ENCODE measurements at places on chromosomes 11 and 22.

- no peak for DNase-seq
Measured at GRCh38 chr11:111370902-111371578, 8.0 kb downstream of the POU2AF1 start.

- no peak for DNase-seq
Measured at GRCh38 chr11:16926883-16927626, 87.2 kb downstream of the PLEKHA7 start.

DNA sequence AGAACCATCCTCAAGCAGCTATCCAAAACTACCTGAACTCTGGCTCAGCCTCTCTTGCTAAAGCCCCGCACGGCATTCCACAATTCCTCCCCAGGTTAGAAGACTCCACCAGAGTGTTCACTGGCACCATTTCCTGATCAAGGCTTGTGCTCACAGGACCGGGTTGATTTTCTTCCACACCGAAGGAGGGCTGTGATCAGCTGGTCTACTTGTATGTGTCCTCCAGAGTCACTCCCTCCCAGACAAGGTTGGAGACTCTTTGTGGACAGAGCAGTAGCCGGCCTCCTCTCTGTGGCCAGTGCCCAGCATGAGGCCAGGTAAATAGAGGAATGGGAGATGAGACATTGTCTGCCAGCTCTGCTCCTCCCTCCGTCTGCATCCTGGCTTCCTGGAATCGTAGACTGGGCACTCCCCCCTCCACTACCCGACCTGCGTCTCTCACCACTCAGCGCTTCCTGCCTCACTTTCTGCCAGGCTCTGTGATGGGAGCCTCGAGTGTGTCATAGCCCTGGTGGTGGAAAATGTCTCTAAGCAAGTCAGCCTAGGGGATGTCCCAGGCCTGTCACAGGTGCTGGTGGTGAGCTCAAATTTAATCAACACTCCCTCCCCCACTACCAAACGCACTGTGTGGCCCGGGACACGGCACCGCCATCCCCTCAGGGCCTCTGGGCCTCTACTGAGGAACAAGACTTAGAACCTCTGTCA, 12.5 kb upstream of the TMPRSS6 start:
- DNase-seq = peak; percentile 35

GRCh38 chr22:45743687-45744086, 72.1 kb downstream of the ATXN10 start:
- DNase-seq = no peak

- DNase-seq = no peak
Measured at GRCh38 chr22:42025421-42025820, 26.8 kb downstream of the WBP2NL start.

GRCh38 chr11:90235526-90235925, 12.7 kb upstream of the CHORDC1 start:
- no peak for DNase-seq

- DNase-seq = no peak
Measured at GRCh38 chr22:46770726-46771125, 8.3 kb downstream of the TBC1D22A start.

DNA sequence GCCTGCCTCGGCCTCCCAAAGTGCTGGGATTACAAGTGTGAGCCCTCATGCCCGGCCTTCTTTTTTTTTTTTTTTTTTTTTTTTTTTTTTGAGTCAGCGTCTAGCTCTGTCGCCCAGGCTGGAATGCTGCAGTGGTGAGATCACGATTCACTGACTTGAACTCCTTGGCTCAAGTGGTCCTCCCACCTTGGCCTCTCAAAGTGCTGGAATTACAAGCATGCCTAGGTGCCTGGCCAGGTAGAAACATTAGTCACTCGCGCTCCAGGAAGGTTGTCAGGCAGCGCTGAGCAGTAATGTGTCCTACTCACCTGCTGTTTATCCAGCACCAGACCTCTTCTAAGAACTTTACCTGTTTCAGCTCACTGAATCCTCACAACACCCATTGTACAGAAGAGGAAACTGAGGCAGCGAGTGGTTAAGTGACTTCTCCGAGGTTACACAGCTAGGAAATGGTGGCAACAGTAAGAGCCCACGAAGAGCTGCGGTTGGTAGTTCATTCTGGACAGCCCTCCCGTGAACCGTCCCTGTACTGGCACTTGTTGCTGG, 496 bp upstream of the CST6 start:
- no peak for DNase-seq

- DNase-seq = no peak
Measured at GRCh38 chr11:47345890-47346563, 6.5 kb downstream of the MYBPC3 start.

- DNase-seq = no peak
Measured at GRCh38 chr11:65423516-65424204, 1.1 kb downstream of the NEAT1 start.

GRCh38 chr11:104846216-104846615, 52.0 kb downstream of the CASP12 start:
- DNase-seq = no peak

- DNase-seq = peak; percentile 74
Measured at GRCh38 chr11:62124186-62125113, 639 bp downstream of the INCENP start.

- no peak for DNase-seq
Measured at GRCh38 chr22:44671742-44672141, 30.3 kb upstream of the PRR5 start.

DNA sequence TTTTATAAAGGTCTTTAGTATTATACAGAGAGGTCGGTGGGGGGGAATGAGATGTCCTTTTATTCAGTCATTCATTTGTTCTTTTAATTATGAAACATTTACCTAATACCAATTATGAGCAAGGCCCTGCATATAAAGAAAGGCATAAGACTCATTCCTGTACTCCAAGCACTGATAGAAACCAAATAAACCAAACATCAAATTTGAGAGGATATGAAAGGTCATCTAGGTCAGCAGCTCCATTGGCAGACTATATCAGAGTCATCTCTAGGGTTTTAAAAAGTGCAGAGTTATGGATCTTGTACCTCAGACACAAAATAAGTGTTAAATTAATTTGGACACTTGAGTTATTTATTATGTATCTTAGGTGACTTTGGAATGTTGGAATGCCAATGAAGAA, 71.5 kb downstream of the CASP12 start:
- DNase-seq = no peak

- DNase-seq = no peak
Measured at GRCh38 chr11:26244207-26244606, 87.7 kb upstream of the ANO3 start.

DNA sequence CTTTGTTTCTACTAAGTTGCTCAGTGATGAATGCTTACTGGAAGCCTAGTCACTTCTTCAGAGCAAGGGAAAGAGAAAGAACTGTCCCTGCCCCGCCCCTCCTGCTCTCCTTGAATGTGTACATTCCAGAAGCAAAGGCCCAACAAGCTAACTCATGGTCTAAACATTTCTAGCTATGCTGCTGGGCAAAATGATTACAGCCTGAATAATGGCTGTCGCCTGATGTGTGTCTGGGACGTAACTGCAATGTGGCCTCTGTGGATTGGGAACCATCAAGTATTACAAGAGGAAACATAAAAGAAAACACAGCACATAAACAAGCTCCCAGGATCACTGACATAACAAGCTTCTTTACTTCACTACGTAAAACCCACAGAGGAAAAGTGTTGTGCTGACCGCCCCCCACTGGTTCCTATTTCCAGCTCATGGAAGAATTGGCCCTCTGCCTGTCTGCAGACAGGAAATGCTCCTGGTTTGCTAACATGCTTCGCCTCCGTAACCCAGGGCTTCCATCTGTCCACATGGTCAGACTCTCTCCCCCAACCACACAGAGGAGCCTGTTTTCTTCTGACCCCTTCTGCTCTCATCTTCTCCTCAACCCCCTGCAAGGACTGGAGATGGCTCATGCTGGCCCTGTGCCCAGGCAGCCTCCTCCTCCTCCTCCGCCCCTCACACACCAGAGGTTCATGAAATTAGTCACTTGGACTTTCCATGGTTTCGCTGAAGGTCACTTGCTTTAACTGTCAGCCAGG, 187.2 kb downstream of the MAML2 start:
- peak; percentile 89 for DNase-seq

GRCh38 chr11:62726156-62726914, 922 bp downstream of the HNRNPUL2 start:
- DNase-seq = no peak

DNA sequence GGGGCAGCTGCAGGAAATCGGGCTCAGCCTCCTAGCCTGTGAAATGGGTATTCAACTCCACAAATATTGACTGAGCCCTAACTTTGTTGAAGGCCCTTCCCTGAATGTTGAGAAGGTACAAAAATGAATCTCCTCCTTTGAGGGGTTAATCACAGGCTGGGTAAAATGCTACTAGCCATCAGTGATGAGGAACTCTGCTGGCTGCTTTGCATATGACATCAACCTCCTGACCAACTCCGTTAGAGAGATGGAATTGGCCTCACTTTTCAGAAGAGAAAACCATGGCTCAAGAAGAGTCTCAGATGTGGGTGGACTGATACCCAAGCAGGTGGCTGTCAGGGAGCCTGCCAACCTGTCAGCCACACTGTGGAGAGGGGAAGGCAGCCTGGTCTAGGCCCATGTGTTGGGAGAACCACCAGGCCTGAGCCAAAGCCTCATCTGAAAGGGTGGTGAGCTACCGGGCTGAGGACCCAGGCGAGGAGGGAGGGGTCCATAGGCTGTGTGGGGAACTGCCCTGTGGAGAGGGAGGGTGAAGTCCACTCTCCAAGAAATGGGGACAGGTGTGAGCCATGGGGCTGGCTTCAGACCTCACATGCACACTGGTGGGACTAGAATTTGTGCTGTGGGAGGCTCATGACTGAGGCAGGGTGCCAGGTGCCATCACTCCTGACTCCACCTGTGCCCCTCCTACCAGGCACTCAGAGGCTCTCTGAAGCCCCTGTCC, 11.8 kb downstream of the CDCA5 start:
- DNase-seq = no peak

- no peak for DNase-seq
Measured at GRCh38 chr11:13869398-13869886, 93.1 kb upstream of the SPON1 start.

DNA sequence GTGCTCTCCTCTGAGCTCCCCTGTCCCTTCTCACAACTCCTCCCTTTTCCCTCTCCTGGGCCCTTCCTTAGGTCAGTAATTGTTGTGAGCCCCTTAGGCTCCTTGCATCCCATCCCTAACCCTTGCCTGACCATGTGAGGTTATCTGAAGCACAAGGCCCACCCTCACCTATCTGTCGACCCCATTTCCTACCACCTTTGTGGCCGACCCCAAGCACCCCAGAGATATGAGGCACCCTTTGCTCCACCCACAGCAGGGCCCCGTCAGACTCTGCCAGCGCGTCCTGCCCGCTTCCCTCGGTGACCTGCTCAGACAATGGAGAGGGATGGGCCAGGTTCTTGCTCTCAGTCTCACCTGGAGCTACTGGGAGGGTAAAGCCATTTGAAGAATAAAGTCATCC, 1.3 kb downstream of the GNG3 start:
- peak; percentile 53 for DNase-seq

DNA sequence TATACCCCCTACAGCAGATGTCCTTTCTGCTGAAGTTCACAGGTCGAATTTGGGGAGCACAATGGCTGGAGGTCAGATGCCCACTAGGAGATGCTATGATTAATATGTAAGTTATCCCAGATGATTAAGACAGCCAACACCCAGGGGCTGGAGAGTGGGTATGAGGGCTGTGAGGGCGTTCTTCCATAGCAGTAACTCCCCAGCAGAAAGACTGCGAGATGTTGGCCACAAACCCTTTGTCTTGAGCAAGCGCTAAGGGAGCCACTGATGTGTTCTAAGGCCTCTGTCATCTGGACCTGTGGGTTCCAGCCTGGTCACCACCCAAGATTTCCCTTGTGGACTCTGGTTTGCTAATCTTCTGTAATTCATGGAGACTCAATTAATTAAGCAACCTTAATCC, 77.6 kb downstream of the BMAL1 start:
- no peak for DNase-seq

- no peak for DNase-seq
Measured at GRCh38 chr11:14317659-14318325, 41.2 kb downstream of the RRAS2 start.

- DNase-seq = no peak
Measured at GRCh38 chr11:101030015-101030414, 99.6 kb downstream of the PGR start.

- DNase-seq = no peak
Measured at GRCh38 chr11:22668005-22668796, 1.8 kb downstream of the GAS2 start.

GRCh38 chr11:9990221-9990973, 303.6 kb downstream of the SBF2 start:
- no peak for DNase-seq

DNA sequence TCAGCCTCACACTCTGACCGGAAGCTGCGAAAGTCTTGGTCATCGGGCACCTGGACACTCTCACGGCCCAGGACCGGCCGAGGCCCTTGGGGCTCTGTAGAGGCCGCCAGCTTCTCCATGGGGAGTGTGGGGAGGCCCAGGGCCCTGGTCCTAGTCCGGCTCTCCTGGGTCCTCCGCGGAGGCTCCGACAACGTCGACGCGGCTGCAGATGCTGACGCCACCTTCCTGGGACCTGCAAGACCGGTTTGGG, 12.9 kb downstream of the STARD10 start:
- DNase-seq = no peak

DNA sequence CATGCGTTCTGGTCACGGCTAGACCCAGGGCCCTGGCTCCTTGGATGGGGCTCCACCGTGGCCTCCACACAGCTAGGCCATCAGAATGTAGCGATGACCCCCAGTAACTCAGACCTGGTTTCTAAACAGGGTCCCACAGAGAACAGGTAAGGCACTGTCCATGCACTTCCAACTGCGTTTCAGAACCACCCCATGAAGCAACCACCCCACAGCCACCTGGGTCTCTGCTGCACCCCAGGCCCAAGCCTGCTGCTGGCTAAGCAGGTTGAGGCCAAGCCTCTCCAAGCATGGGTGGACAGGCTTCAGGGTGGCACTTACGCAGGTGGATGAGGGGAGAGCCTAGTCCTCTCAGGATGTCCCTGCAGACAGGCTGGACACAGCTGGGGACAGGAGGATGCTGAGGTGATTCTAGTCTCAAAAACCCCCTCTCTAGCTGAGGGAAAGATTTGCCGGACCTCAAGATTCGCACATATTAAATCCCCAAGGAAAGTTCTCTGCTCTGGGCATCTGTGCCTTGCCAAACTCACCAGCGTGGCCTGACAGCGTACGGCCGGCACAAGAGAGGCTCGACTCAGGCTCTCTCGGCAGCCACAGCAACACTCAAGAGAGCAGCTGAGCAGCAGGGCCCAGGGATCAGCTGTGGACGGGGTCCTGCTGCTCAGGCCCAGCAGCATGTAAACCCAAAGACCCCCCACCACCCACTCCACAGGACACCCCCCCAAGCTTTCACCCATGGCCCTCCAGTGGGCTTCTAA, 141.6 kb downstream of the CRYBB2 start:
- no peak for DNase-seq

DNA sequence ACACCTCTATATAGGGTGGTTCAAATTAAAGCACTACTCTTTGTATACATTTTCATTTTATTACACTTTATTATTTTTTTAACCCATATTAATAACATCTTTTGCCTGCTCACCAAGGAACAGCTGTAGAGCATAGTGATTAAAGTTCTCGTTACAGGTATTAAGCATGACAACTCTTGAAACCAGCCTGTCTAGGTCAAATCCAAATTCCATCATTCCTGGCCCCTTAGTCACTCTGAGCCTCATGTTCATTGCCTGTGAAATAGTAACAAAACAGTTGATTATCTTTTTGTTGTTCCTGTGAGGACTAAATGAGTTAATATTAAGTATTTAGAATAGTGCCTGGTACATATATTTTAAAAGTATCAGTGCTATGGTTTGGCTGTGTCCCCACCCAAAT, 334.5 kb downstream of the RAB38 start:
- DNase-seq = no peak

- no peak for DNase-seq
Measured at GRCh38 chr11:47099918-47100315, 76.8 kb downstream of the ARFGAP2 start.

- DNase-seq = no peak
Measured at GRCh38 chr11:57163160-57163868, 18.4 kb upstream of the LRRC55 start.

All from right hindlimb (tissue), 1 donor.